ENCODE measurements at places on chromosomes 16 and 17.

DNA sequence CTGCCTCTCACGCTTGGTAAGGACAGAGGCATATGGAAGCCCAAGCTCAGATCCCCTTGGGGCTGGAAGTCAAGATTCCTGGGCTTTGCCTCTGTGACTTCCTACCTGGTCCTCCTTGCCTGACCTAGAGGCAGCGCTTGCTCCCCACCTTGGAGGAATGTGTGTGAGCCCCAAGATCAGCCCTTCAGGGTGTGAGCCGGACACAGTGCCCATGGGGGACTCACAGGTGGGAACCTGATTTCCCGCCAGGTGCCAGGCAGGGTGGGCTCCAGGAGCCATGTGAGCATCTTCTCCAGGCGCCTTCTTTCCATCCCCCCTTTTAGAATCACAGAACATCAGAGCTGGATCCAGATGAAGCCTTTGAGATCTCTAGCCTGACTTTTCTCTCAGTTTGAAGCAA is 10.2 kb downstream of the CD300LG start:
- DNase-seq = no peak

DNA sequence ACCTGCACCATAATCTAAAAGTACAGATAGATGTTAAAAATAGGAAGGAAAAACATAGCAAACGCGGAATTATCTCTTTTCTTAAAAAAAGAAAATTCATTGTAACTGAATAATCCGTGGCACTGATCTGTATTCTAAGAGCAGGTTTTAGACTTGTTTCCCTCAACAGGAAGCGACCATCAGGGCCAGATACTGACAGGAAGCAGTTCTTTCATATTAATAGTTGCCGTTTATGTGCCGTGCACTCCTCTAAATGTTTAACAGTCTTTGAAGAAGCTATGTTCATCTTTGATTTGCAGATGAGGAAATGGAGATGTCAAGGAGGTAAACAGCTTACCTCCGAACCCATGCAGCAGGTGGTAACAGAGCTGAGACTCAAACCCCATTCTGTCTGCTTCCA is 23.6 kb downstream of the DYNLRB2 start:
- DNase-seq = no peak

DNA sequence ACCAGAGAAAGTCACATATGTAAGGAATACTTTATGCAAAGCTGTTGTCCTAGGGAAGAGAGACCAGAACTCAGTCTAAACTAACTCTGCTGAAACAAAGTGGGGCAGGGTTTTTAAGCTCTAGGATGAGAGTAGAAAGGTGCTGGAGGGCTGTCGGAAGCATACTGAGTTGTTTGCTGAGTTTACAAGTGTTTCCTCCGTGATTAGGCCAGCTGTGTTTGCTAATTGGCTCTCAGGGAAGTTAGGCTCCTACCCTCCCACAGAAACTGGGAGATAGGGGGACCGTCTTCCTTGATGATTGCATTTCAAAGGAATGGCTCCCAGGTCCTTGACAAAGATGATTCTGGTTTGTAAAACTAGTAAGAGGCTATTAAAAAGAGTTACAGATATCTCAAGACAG is 24.4 kb upstream of the CRYM start:
- DNase-seq = no peak

DNA sequence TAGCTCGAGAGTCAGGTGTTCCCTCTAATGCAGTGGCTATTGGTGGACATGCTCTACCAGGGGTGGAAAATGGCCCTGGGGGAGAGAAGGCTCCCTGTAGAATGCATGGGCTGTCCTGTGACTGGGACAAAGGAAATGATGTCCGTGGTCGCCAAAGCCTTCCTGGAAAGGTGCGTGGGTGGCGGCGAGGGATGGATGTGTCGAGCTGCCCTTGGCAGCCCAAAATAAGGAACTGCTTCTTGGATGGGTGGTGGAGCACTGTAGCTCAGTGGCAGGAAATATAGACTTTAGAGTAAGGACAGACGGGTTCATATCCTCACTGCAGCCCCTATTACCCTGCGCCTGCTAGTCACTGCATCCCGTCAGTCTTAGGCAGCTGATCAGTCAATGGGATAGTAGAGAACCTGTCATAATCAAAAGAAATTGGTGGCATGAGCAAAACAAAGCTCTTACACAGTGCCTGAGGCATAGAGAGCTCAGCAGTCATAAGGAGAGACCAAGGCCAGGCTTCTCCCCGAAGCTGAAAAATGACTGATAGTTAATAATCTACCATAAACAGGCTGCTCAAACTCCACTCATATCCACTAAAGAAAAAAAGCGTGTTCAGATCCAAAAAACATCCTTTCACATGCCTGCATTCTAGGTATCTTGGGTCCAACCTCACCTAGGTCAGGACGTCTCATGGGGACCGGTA is 123.5 kb upstream of the PLCG2 start:
- no peak for DNase-seq

GRCh38 chr17:9266031-9266680 is 244.8 kb downstream of the NTN1 start:
- DNase-seq = no peak

GRCh38 chr16:7524419-7524818 is 191.8 kb downstream of the RBFOX1 start:
- no peak for DNase-seq

DNA sequence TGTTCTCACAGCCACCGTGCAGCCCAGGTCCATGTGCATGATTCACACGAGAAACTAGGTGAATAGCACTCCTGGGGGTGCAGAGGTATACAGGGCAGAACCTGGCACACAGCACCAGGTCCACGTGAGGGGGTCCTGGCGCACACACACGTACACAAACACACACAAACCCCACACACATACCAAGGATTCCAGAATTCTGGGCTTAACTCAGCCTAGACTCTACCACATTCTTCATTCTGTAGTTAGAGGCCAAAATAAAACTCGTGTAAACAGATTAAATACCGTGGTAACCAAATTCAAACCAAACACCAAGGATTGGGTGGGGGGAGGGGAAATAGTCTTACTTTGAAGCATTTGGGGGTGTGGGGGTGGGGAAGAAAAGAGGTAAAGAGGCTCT is 58.5 kb downstream of the XYLT1 start:
- no peak for DNase-seq

DNA sequence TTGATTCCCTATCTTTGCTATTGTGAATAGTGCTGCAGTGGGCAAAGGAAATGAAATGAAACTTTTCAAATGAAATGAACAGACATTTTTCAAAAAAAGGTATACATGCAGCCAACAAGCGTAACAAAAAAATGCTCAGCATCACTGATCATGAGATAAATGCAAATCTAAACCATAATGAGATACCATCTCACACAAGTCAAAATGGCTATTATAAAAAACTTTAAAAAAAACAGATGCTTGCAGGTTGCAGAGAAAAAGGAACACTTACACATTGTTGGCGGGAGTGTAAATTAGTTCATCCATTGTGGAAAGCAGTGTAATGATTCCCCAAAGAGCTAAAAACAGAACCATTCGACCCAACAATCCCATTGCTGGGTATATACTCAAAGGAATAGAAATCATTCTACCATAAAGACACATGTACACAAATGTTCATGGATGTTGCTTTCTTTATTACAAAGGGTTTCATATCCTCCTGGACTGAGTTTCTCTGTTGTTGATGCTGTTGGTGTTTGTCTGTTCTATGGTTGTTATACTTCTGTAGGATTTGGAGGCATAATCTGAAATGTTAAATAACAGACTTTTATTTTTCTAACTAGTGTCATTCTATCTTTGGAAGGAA is 99.3 kb upstream of the SOX9 start:
- DNase-seq = no peak

- no peak for DNase-seq
Measured at GRCh38 chr17:57538736-57539456, 206.2 kb downstream of the CCDC182 start.

GRCh38 chr16:73323880-73324279 is 276.0 kb upstream of the ZFHX3 start:
- no peak for DNase-seq
